Activated CD4-positive, alpha-beta T cell treated with anti-CD3 and anti-CD28 coated beads, Interleukin-2, amount 50 U/mL, for 48 hours (primary cell): ENCODE measurements at places on chromosomes 5 and 9.

- DNase-seq, result no peak
Observed at GRCh38 chr5:151739395-151739794, 19.0 kb downstream of the ATOX1 start.

DNA sequence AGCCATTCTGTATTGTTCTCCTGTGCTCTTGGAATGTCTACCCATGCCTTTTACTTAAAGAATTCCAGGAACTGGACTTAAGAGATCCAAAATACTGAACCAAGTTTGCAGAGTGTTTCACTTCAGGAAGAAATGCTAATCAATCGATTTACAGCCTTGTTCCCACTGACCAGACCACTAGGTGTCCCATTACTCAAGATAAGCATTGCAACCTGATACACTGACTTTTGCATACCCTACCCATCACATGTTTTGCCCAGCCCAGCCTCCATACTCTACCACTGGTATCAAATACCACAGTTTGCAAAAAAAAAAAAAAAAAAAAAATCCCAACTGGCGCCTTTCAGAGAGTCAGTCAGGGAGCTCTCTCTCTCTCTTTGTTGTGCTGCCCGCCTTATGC lies 550.8 kb downstream of the CDH9 start:
- DNase-seq, result no peak

DNA sequence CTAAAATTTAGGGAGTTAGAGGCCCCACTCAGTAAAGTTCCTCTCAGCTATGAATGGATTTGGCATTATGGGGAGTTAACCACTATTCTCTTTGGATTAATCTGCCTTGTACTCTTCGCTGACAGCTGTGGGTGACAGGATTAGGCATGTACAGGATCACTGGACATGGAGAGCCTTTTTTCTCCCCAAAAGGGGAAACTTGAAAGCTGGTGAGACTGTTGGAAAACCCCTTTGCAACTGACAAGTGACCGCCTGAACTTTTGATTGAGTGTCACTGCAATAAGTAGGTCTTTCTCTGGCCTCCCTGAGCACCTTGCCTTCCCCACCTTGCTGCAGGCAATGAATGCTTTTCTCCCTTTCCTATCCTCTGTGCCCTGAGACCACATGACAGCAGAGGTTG lies 68.3 kb downstream of the ERP44 start:
- DNase-seq, result no peak

DNA sequence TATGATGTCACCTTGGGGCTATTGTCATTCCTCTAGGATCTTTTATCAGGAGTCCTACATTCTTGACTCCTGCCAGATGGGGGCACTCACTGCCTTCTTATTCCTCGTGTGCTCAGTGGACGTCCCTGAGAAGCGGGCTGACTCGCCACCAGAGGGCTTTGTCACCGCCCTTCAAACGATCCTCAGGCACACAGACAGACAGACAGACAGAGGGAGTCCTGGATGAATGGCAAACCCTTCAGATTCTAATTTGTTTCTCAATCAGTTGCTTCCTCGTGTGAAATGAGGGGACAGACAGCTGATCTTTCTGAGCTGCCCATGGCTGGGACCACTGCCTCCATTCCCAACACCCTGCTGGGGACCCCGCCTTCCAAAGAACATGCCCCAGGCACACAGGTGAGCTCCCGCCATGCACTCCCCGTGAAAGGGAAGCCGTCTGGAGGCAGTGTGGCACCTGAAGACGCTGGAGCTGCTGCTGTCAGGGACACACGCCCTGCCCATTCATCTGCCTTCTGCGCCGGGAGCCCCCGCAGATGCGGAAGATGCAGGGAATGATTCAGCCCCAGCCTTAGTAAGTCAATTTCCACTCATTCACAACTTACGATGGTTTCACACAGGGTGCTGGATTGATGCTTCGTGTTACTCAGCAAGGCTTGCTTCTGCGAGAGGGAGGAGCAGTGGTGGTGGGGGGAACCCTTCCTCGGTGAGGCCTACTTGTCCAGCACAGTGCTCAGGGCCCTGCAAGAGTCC lies 24.9 kb upstream of the SH3PXD2B start:
- DNase-seq, result peak; percentile 76

DNA sequence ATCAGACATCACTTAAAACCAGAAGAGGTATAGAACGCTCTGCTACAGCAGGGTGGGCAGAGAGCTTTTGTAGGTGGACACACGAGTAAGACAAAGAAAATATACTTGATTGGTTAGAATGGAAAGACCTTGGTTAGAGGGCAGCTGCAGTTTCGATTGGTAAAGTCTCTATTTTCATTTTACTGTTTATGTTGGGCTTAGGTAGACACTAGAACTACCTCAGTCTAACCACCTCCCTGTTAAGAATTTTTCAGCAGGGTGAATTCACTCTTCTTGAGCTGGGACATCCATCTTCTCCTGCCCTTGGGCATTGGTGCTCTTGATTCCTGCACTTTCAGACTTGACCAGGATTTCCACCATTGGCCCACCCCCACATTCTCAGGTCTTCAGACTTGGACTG lies 116.3 kb downstream of the BASP1 start:
- no peak for DNase-seq

GRCh38 chr5:141843156-141843927 lies 34.9 kb downstream of the PCDH1 start:
- DNase-seq, result no peak

DNA sequence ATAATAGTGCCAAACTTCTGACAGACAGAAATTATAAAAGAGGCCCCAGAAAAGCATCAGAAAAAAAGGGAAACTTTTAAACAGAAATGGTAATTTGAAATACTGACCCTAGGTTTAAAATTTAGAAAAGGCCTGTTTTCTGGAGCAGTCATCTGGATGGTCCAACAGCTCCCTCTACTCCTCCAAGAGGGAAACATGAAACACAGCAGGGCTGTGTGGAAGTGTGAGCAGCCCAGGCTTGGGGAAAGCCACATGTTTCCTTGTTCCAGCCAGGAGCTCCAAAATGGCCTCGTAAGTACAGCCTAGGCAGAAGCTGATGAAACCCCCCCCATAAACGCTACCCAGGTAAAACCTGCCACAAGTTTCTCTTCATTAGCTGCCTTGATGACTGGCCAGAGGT lies 499.3 kb upstream of the ADAMTS16 start:
- no peak for DNase-seq

- no peak for DNase-seq
Observed at GRCh38 chr5:27234916-27235315, 196.5 kb upstream of the CDH9 start.

- no peak for DNase-seq
Observed at GRCh38 chr5:180113660-180114303, 42.2 kb upstream of the RNF130 start.

DNA sequence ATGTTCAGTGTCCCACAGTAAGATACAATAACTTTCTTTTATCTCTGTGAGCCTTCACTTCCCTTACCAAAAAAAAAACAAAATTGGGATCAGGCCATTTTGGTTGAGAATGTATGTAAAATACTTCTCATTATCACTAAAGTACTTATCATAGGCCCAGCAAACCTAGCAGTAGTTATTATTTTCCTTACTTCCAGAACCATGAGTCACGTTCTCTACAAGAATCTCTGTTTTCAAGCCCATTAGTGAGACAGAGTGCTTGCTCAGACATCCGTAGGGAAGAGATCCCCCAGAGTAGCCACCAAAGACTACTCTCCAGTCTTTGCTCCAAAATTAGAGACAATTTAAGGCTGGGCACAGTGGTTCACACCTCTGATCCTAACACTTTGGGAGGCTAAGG lies 103.9 kb upstream of the NR5A1 start:
- DNase-seq, result no peak

DNA sequence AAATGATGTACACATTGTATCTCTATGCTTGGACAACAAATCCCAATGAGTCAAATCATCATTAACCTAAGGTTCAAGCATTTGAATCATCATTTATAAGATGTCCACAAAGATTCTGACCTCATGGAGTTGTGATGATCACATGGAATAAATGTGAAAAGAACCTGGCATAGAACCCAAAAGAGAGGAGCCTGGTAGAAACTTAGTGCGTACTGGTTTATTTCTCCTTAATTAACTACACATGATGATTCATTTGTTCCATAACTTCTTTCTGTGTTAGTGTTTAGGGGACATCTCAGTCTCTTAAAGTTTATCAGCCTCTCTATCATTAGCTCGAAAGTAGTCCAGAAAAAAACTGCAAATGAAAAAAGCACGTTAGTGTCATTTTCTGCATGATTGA lies 411.6 kb downstream of the BRINP1 start:
- no peak for DNase-seq

GRCh38 chr5:125746917-125747316 lies 676.3 kb upstream of the GRAMD2B start:
- DNase-seq, result no peak

GRCh38 chr5:35442885-35443639 lies 174.6 kb upstream of the SPEF2 start:
- DNase-seq, result no peak

GRCh38 chr9:77495834-77496671 lies 152.1 kb downstream of the GNA14 start:
- no peak for DNase-seq

DNA sequence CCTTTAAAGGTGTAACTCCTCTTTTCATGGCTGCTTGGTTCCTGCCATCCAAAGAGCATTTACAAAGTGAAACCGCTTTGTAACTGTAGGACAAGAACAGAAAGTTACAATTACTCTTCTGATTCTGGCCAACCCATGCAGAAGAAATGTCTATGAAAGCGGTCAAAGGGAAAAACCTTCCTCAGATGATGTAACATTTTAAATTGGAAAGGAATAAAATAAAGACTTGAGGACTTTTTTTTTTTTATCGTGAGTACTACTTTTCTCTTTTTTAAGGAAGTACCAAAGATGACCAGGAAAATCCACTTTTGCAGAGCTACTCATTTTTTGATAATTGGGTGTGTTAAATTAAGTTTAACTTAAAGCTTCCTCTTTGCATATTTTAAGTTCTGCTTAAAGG lies 13.0 kb upstream of the C9orf72 start:
- no peak for DNase-seq

- DNase-seq, result no peak
Observed at GRCh38 chr9:82558855-82559630, 503.9 kb downstream of the RASEF start.
